ENCODE measurements at places on chromosomes 6 and 20.

GRCh38 chr6:44361947-44362346 is 19.5 kb downstream of the SPATS1 start:
- no peak for DNase-seq

DNA sequence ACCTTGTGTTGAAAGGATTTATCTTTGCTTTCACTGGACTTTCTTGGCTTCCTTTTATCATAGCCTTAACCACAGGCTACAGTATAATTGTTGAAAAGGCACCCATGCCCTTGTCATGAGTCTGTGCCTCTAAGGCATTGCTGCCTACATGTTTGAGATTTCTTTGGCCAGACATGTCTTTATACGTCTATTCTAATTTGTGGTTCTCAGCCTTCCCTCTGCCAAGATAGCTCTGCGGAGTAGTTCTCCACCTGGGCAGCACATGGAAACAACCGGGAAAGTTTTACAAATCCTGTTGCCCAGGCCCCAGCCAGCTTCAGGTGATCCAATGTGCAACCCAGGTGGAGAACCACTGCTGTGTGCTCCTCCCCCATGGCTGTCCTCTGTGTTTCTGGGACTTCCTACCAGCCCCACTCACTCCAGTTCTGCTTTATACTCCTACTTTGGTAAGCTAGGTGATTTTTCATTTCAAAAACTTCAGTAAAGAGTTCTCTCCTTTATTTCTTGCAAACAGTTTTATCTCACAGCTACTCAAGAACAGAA is 159.6 kb upstream of the MYLIP start:
- no peak for DNase-seq

- DNase-seq: no peak
Observed at GRCh38 chr20:20375862-20376261, 8.0 kb downstream of the INSM1 start.

DNA sequence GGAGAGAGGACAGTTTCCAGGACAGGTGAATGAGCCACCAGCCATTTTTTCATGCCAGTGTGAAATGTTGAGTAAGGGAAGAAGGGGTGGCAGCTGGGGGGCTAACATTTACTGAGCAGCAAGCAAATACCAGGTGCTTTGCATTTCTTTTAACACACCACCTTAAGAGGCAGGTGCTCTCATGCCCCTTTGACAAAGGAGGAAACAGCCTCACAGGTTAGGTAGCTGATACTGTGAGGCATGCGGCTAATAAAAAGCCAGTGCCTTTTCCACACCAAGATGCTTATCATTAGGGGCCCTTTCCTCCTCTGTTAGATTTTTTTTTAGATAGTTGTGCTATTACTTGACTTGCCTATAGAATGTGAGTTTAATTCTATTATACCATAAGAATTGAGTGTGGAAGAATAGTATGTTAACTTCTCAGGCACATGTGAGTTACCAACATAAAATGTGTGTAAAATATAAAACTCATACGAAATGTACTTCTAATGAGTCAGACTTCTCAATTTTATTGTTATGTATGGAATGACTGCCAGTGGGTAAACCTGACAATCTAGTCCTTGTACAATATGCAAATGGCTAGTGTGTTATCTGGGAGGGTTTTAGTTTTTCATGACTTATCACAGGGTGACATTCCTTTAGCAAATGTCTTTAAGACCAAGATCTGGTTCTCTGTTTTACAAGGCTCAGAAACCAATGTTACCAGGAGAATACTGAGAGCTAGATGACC is 260.0 kb downstream of the TMEM242 start:
- no peak for DNase-seq

GRCh38 chr6:158610319-158610968 is 34.1 kb downstream of the DYNLT1 start:
- DNase-seq: no peak

DNA sequence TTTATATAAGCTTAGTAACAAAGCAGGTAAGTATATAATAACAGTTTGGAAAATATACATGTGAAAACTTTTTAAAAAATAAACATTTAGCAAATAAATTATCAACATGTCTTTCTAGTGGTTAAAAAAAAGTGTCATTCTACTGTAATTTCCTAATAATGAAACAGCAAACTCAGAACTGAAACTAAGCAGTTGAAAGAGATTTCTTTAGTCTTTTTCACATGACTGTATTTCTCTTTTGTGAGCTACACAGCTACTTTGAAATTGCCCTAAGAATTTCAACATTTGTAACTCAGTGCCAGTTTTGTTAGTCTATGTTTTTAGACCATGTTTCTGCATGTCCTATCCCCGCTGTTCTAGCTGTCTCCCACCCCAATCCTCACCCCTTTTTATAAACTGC is 28.4 kb upstream of the SDHAF4 start:
- DNase-seq: no peak

DNA sequence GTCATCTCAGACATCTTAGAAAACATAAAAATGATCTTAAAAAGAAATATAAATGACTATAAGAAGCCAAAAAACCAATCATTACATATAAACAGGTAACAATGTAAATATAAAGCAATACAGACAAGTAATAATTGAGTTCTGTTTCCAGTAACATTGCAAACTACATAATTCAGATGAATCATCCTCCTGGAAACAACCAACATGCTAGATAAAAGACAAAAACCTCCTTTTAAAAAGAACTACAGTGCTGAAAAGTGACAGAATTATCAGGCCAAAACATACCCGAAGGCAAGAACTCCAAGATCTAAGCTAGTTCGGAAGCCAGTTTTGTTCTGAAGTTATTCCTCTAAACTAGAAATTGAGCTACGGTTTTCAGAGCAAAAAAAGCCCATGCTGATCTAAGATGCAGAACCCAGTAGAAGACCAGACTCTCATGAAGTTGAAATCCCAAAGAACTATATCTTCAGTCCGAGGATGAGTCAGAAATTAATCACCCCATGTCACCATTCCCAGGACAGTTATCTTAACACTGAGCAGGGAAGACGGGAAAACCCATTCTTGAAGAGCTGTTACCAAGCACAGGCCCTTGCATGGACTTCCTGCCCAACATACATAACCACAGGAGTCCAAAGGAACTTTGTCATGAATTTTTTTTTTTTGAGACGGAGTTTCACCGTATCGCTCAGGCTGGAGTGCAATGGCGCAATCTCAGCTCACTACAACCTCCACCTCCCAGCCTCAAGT is 9.8 kb downstream of the PGM3 start:
- no peak for DNase-seq

GRCh38 chr6:73942592-73943186 is 246.7 kb downstream of the CD109 start:
- no peak for DNase-seq

DNA sequence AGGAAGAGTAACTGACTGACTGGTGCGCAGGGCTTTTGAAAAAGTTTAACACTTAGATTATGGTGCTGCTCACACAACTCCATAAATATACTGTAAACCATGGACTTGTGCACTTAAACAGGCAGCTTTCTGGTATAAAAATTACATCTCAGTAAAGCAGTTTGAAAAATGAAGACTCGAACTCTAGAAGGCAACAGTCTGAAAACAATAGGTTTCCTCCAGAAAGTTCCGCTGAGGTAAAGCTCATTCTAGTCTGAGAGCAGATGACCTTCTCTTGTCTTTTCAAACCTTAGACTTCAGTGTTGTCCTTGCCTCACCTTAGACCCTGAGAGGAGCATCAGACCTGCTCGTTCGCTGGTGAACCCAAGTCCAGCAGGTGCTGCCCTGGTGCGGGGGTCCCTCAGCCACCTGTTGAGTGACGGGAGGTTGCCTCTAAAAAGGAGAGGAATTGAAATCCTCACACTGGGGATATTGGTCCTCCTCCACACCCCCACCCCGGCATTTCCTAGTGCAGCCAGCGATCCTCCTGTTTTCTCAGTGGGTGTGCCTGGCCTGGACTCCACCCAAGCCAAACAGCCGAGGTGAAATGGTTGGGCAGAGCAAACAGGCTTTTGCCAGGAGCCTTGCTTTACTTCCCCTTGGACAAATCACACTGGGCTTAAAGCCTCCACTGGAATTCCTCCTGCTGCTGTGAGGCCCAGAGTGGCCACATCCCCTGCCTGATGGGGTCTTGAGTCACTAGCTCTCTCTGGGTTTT is 14.7 kb upstream of the PYGB start:
- DNase-seq: no peak

DNA sequence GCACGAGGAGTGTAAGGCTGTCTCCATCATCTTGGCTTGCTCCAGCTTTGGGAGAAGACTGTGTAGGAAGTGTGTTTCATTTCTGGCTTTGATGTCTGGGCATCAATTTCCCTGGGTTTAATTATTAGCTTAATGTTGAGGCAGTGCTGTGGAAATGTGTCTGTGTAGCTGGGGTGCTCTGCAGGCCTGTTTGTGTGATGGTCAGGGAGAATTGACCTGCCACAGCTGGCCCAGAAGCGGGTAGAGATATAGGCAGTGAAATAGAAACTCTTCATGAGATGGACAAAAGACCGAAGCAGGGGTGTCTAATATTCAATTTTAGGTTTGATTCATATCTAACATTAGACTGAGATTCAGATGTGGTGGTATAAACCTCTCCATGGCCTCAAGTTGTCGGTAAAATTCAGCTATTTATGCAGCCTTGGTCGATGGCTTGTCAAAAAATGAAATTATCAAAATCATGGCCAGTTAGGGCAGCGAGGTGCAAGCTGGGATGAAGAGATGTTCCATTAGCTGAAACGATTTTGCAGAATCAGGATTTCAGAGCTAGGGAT is 95.3 kb upstream of the SNX9 start:
- no peak for DNase-seq

DNA sequence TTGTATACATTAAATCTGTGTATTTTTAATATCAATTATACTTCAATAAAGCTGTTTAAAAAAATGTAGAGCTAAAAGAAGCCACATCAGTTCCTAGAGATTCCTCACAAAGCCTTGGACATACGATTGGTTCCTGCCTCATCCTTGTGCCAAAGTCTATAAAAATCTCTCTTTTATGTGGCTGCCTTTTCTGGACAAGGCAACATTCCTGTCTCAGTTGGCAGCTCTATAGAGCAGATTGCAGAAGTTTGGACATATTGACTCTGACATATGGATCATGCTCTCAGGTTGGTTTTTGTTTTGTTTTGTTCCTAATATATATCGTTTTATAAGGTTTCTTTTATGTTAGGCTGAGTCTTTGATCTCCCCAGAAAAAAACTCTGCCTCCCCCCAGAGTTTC is 148.9 kb downstream of the MAFB start:
- no peak for DNase-seq

GRCh38 chr6:110981202-110981600 is 637 bp upstream of the RPF2 start:
- no peak for DNase-seq

- DNase-seq: no peak
Observed at GRCh38 chr20:64119681-64120341, 12.4 kb upstream of the NPBWR2 start.

GRCh38 chr6:161073930-161074329 is 82.4 kb downstream of the MAP3K4 start:
- no peak for DNase-seq

- no peak for DNase-seq
Observed at GRCh38 chr6:109713097-109713496, 22.0 kb downstream of the FIG4 start.

DNA sequence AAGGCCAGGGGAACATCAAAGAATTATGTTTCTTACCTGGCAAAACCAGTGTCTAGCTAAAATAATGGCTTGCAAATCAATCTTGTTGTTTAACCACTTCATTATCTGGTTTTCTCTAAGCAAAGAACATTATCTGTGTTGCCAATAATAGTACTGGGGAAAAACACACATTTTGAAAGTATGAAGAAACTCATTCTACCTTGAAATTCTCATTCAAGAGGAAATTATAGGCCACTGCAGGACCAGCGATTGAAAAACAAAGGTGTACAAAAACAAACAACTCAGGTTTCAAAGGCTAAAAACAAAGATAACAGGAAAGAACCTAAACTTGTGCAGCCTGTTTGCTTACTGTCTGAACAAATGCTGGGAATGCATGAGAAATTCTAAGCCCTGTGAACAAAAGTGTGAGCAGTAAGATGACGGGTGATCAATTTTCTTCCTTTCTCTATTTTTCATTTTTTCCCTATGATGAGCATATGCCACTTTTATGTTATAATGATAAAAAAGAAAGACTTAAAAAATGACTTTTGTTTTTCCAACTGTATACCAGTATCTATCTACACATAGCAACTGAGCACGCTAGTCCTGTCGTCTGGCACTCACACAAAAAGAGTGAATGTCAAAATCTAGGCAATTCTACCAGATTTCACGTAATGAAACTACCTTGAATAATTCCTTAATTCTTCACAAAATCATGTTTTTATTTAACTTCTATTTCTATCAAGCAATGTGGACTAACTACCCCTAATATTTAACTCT is 117.9 kb downstream of the SGK1 start:
- no peak for DNase-seq

DNA sequence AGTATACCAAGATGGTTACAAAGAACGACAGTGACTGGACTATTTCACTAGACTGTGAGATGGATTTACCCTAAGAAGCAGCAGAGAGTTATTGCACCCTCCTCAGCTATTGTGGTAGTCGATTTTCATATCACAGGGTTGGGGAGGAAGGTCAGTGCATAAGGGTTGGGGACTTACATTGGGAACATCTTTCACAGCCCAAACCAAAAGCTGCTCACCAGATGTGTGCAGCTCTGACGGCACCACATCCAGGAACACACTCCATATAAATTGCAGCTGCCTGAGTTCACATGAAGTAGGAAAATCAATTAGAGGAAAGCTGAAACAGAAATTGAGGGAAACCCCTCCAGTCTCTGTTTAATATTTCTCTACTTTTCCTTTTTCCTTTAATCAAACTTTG is 470.5 kb upstream of the NRSN1 start:
- no peak for DNase-seq

GRCh38 chr6:137165375-137166246 is 7.8 kb downstream of the IL22RA2 start:
- no peak for DNase-seq

DNA sequence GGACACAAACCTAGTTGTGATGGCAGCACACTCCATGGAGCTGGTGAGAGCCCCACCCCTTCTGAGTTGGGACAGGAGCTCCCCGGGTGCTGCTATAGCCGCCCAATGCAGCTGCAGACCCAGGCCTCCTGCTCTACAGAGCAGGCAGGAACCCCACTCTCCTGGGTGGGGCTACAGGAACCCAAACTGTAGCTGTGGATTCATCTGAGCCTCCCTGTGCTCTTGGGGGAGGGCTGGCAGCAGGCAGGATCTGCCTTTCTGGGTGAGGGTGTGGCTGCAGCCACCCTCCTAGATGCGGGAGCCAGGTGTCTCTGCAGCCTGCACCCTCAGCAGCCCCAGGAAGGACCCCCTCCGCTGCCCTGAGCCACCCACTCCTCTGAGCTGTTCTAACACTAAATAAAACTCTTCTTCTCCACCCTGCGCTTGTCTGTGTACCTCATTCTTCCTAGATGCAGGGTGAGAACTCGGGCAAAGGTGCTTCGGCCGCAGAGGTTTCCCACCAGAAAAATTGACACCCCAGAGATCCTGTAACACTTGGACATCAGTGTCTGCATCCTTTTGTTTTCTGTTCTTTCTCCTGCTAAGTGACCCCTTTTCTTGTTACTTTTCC is 55.2 kb upstream of the KIF13A start:
- no peak for DNase-seq

GRCh38 chr20:20546402-20546801 is 166.0 kb downstream of the RALGAPA2 start:
- no peak for DNase-seq

Measured in nucleus accumbens (tissue), 56 donors.